A549 (cell line): ENCODE measurements at places on chromosomes 11 and 22. TPM values are rescaled to one million over a fixed set of nuclear protein-coding genes. Genes with fewer than 3 reads are reported as not detected.

Gene ZNF280B
- polyA plus RNA-seq = 1.9 to 2.3 TPM (median 2.3 TPM) in 3 replicates

Gene MFNG
- polyA plus RNA-seq = 1.7 to 1.8 TPM (median 1.7 TPM) in 3 replicates

Gene KCNJ11
- polyA plus RNA-seq = 0.41 to 0.69 TPM (median 0.53 TPM) in 3 replicates

Gene HBG1
- polyA plus RNA-seq = not detected in 3 replicates

Gene PACSIN3
- polyA plus RNA-seq = 32.9 to 35.7 TPM (median 35.3 TPM) in 3 replicates

Gene ZNF214
- polyA plus RNA-seq = 0.70 to 1.4 TPM (median 0.70 TPM) in 3 replicates

Gene BRSK2
- polyA plus RNA-seq = 9.1 to 10.1 TPM (median 9.7 TPM) in 3 replicates

Gene RAG1
- 0.18 to 0.29 TPM (median 0.24 TPM) in 3 replicates for polyA plus RNA-seq

Gene RAC2
- polyA plus RNA-seq = 0.05 to 0.07 TPM (median 0.05 TPM) in 3 replicates

Gene ALKBH3
- 22.9 to 25.5 TPM (median 23.7 TPM) in 3 replicates for polyA plus RNA-seq

Gene NCAM1
- 0.01 TPM in 1 of 3 replicates, not detected in the others for polyA plus RNA-seq

Gene PKNOX2
- not detected in 3 replicates for polyA plus RNA-seq

Gene TRIM5
- polyA plus RNA-seq = 19.6 to 22.8 TPM (median 21.9 TPM) in 3 replicates

Gene NDUFC2
- 241 to 277 TPM (median 248 TPM) in 3 replicates for polyA plus RNA-seq

Gene TYR
- polyA plus RNA-seq = not detected in 3 replicates

Gene ARL2
- 136 to 166 TPM (median 160 TPM) in 3 replicates for polyA plus RNA-seq

Gene C1QTNF5
- not detected in 3 replicates for polyA plus RNA-seq

Gene P4HA3
- polyA plus RNA-seq = 32.3 to 53.1 TPM (median 48.1 TPM) in 3 replicates

Gene HOATZ
- polyA plus RNA-seq = not detected in 3 replicates

Gene CTSF
- polyA plus RNA-seq = 23.0 to 32.1 TPM (median 29.8 TPM) in 3 replicates

Gene MPEG1
- not detected in 3 replicates for polyA plus RNA-seq

Gene CHADL
- not detected in 3 replicates for polyA plus RNA-seq

Gene DLG2
- 0.26 to 0.40 TPM (median 0.31 TPM) in 3 replicates for polyA plus RNA-seq

Gene TEX12
- not detected in 3 replicates for polyA plus RNA-seq

Gene C22orf31
- polyA plus RNA-seq = not detected in 3 replicates

Gene ZP1
- polyA plus RNA-seq = 0.30 to 0.32 TPM (median 0.30 TPM) in 3 replicates

Gene CRYAB
- 4.1 to 25.3 TPM (median 4.8 TPM) in 3 replicates for polyA plus RNA-seq

Gene SOX6
- 0.07 to 0.08 TPM in 2 of 3 replicates, not detected in the other for polyA plus RNA-seq
